ENCODE measurements at places on chromosomes 11 and 22. TPM values are rescaled to one million over a fixed set of nuclear protein-coding genes. Genes with fewer than 3 reads are reported as not detected.

Gene MYBPC3
- not detected for total RNA-seq

Gene RAB6A
- total RNA-seq: 150 TPM

Gene SYT9
- total RNA-seq: not detected

Gene TMEM225
- not detected for total RNA-seq

Gene GGT1
- total RNA-seq: 2.6 TPM

Gene RIC3
- not detected for total RNA-seq

Gene KRTAP5-9
- total RNA-seq: not detected

Gene NEFH
- total RNA-seq: 0.44 TPM

Data from smooth muscle cell of trachea (primary cell).